ENCODE measurements at places on chromosomes 12 and 14. TPM values are rescaled to one million over a fixed set of nuclear protein-coding genes. Genes with fewer than 3 reads are reported as not detected.

Gene ANKRD33
- total RNA-seq = not detected

Gene SERPINA4
- total RNA-seq = not detected

Gene LRRK2
- 4.5 TPM for total RNA-seq

Gene MMP14
- 78.6 TPM for total RNA-seq

Gene TMEM229B
- total RNA-seq = 0.37 TPM

Gene KRT80
- 27.4 TPM for total RNA-seq

Gene MAGOHB
- 36.8 TPM for total RNA-seq

Gene GLIPR1L1
- not detected for total RNA-seq

Gene BCL2L14
- not detected for total RNA-seq

Gene VWF
- not detected for total RNA-seq

Gene ATN1
- total RNA-seq = 83.7 TPM

Gene CPNE6
- total RNA-seq = not detected

Gene KRT81
- total RNA-seq = 2,244 TPM

Gene RND1
- total RNA-seq = 1.2 TPM

Gene HSPB8
- total RNA-seq = 0.23 TPM

Gene SSPN
- 0.21 TPM for total RNA-seq

Gene WIF1
- total RNA-seq = not detected

Gene LBHD2
- not detected for total RNA-seq

Gene TRIM9
- 0.19 TPM for total RNA-seq

Gene TAS2R9
- not detected for total RNA-seq

Gene PRIMA1
- 0.07 TPM for total RNA-seq

Gene PPP1R1A
- total RNA-seq = not detected

Gene TAS2R42
- total RNA-seq = not detected

Gene ARF3
- total RNA-seq = 129 TPM

Gene TAMALIN
- total RNA-seq = 0.39 TPM

Gene SARNP
- 61.1 TPM for total RNA-seq

Gene OLR1
- total RNA-seq = 0.25 TPM

Gene FAM186B
- total RNA-seq = 0.30 TPM

Gene ARHGEF25
- 0.83 TPM for total RNA-seq

Gene IL26
- total RNA-seq = not detected

Gene TESPA1
- not detected for total RNA-seq

Gene PROX2
- total RNA-seq = not detected

Gene NYNRIN
- not detected for total RNA-seq

Gene KLRF1
- total RNA-seq = not detected

Gene ESR2
- total RNA-seq = 0.29 TPM

Measured in MCF 10A (cell line).